ENCODE measurements at places on chromosomes 11 and 22.
A peak's percentile ranks its signal among the peaks of the same experiment; 100 is the strongest.

DNA sequence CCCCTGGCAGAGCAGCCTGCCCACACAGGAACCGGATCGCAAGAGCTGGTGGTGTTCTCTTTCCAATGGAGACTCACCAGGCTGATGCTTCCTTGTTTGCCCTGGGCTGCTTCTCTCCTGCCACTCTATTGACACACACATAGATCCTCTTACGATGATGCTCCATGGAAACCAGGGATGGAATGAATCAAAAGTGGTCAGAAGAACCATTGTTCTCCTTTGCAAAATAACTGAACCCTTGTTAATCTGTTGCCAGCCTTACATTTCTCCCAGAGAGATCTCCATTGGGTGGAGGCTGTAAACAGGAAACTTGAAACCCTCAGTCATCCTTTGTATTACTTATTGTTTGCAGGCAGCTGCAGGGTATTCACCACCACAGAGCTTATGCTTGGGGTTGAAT, 24.6 kb upstream of the LDLRAD3 start:
- DNase-seq, result no peak

- no peak for DNase-seq
These were observed 1.1 kb upstream of the RPLP2 start for GRCh38 chr11:808427-809286.

- DNase-seq, result no peak
These were observed 27.1 kb downstream of the KRTAP5-5 start for GRCh38 chr11:1656670-1657069.

- DNase-seq, result peak; percentile 33
These were observed 6.7 kb upstream of the ARL14EP start for GRCh38 chr11:30316237-30316636.

GRCh38 chr22:47810505-47811500, 1048.4 kb downstream of the TBC1D22A start:
- DNase-seq, result no peak

DNA sequence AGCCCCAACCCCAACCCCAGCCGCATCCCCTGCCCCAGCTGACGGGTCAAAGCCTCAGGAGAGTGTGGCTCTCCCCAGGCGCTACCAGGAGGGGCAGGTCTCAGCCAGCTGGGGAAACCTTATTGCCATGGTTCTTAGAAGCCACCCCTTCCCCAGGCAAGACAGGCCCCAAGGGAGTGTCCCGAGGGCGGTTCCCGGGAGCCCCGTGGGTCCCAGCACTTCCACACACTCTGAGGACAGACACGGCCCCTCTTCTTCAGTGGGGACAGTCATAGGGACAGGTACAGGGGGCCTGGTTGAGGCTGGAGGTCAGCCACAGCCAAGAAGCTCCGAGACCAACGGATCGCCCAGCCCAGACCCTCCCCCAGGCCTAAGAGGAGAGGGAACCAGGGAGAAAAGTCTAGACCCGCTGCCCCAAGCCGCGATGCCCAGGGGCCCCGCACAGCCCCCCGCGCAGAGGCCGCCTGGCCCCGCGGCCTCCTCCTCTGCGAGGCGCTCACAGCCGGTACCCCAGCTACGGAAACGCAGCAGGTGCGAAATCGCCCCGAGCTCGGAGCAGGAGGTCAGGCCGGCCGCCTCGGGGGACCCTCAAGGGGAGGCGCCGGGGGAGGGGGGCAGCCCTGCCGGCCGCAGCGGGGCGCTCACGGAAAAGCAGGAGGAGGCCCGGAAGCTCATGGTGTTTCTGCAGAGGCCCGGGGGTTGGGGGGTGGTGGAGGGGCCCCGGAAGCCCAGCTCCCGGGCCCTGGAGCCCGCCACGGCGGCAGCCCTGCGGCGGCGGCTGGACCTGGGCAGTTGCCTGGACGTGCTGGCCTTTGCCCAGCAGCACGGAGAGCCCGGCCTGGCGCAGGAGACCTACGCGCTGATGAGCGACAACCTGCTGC, 2.6 kb downstream of the KLHDC7B start:
- DNase-seq, result no peak

DNA sequence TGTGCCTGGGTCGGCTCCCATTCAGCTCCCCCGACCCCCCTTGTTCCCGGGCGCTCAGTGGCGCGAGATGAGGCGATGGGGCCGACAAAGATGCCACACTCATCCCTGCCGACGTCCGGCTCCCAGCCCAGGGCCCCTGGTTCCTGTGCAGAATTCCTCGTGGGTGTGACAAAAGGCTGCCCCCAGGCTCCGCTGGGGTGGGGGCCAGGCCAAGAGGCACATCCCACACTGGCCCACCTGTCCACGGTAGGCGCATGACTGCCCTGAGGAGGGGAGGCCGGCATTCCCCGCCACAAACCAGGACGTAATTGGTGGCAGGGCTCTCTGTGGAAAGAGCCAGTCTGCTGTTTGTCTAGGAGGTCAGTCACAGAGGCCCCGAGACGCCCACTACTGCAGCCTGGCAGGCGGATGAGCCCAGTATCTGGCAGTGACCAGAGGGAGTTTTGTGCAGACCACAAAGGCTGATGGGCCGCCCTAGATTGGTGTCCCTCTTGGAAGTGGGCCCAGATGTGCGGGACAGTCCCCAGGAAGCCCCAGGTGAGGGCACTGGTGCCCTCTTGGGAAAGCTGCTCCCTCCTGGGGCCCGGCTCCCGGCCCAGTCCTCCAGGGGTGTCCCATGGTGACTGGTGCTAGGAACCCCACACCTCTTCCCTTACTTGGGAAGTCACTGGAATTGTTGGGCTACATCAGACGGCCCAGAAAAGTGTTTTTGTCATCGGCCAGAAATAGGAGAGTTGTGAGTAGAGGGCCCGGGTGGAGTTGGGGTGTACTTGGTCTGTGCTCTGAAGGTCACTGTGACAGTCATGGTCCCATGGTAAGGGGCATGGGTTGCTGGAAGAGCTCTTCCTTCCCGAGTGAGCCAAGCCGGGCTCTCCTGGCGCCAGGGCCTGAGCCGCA, 5.8 kb downstream of the CCND1 start:
- no peak for DNase-seq

- no peak for DNase-seq
These were observed 53.1 kb downstream of the OPCML start for GRCh38 chr11:133479209-133479608.

DNA sequence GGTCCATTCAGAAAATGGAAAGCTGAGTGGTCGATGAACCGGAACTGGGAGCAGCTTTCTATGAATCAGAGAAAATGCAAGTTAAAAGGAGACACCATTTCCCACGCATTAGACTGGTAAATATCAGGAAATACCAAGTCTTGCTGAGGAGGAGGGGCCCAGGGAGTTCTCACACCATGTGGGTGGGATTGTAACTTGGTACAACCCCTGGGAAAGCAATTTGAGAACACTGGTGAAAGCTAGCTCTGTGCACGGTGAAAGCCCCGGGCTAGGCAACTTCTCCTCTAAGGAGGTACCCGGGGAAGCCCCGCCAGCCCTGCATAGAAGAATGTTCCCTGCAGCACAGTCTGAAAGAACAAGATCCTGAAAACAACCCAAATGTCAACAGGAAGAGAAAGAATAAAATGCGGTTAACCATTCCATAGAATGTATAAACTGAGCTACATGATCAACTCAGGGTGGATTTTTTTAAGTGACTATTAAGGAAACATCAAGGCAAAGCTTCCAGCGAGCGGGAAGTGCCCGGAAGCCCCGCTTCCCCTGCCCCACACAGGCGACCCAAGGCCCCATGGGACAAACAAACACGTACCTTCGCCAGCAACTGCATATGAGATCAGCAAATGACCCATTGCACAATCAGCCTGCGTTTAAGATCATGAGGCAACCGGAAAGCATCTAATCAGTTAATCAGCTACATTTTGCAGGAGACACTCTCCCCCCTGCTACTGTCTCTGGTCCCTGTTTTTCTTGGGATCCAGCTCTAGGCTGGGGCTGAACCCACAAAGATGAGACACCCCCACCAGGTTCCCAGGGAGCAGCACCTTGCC, 11.3 kb downstream of the SHANK2 start:
- peak; percentile 69 for DNase-seq

DNA sequence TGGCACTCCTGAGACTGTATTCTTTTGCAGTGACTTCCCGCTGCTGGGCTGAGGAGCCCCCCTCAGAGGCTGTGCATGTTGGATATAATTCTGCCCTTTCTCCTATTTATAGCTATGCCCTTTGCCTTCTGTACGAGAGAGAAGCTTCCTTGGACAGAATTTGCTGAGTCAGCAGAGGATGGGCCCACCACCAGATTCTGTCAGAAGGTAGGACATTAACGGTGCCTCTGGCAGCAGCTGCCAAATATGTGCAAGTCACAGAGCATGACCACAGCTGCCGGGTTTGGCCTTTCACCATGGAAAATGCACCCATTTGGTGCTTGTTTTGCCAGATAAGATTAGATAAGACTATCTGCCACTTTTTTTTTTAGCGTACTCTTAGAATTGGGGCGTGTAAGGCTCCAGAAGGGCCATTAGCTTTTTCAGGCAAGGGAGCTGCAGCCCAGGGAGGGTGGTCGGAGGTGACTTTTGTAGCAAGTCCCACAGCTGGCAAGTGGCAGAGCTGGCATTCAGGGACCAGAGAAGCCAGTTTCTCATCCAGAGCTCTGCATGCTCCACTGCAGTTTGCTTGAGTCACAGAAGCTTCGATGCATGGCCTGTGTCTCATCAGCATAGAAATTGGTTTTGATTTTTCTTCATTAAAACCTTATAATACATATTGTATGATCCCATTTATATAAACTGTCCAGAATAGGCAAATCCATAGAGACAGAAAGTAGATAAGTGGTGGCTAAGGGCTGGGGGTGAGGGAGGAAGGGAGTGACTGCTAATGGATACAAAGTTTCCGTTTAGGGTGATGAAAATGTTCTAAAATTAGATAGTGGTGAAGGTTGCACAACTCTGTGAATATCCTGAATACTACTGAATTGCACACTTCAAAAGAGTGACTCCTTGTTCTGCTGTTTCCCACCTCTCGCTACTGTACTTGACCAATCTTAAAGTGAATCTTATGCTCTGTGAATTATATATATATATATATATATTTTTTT, 15.8 kb downstream of the UPB1 start:
- peak; percentile 75 for DNase-seq

DNA sequence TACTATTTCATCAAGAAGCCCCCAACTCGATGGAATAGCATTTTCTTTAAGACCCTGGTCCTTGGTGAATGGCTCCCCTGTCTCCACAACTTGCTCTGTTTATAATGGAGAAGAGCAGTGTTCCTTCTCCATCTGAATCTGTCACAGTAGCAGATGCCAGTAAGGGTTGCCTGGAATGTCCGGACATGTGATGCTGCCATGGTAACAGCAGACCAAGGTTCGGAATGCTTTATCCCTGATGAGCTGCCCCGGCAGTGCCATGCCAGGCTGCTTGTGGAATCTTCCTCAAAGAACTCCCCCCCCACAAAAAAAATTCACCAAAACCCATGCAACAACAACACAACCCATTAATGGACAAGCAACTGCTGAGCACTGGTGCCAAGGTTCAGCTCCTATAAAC, 72.5 kb downstream of the KCNC1 start:
- no peak for DNase-seq

- DNase-seq, result no peak
These were observed 68.6 kb upstream of the CNTN5 start for GRCh38 chr11:98952107-98952506.

GRCh38 chr11:117146521-117146920, 2.4 kb downstream of the PAFAH1B2 start:
- DNase-seq, result peak; percentile 49

DNA sequence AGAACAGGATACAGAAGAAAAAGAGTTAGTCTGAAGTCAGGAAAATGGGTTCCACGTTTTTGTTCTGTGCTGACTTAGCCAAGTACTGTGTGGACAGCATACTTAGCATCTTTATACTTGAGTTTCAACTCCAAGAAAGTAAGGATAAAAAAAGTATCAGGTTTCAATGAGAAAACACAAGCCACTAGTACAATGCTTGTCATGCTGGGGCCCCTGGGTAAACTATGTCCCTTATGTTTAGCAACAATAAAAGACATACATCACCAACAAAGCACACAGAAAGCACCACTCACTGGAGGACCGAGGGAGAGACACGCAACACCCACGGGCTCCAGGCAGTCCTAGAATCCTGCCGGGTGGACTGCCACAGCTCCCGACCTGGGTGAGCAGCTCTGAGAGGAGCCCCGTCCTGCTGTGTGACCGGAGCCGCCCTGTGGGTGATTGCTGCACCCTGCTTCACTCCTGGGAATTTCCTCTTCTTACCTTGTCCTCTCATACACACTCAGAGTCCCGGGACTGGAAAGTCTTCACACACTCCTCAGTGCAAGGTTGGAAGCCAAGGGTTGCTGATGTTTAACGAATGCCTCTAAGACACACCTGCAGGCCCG, 890.5 kb downstream of the BRD1 start:
- no peak for DNase-seq

DNA sequence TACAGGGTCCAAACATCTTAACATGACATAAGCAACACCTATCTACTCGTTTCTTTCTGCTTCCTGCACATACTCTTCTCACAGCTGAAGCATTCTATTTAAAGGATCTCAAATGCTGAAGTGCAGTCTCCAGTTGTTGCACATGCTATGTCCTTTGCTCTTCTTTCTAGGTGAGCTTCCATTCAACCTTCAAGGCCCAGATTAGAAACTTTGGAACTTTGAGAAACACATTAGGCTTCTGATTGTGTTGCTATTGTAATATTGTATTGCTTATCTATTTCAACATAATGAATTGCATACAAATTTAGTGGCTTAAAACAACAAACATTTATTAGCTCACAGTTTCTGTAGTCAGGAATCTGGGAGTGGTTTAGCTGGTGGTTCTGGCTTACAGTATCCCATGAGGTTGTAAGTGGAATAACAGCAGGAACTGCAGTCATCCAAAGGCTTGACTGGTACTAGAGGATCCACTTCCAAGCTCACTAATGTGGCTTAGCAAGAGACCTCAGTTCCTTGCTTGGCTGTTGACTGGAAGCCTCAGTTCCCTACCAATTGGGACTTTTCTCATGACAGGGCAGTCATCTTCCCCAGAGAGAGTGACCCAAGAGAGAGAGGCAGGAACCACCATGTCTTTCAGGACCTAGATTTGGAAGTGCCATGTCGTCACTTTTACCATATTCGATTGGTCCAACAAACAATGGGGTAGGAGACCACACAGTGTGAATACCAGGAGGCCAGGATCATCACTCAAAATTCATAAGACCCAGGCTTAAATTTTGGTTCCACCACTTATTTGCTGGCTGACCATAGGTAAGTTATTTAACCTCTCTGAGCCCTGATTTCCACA, 27.2 kb upstream of the RASSF10 start:
- DNase-seq, result no peak

- no peak for DNase-seq
These were observed 258.3 kb downstream of the ETS1 start for GRCh38 chr11:128328955-128329551.

GRCh38 chr11:87020764-87021365, 16.9 kb upstream of the TMEM135 start:
- no peak for DNase-seq
